ENCODE measurements at places on chromosomes 3 and 15.

DNA sequence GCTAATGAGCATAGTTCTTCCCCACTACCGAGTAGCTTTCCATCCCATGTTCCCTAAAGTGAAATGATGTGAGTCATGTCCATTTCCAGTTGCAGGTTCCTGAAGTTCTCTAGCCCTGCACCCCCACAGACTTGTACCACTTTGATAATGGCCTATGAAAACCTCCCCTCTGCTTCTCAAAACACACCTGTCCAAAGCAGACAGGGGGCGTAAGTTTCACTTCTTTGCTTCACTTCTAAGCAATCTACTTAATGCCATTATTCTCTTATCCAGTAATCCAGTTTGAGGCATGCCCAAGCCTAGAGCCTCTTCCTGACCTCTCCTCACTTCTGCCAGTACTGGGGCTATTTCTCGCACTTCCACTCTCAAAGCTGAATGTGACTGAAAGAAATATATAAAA, 305.1 kb downstream of the IGSF11 start:
- H3K27ac ChIP-seq, result no peak overlapping the region
- H3K36me3 ChIP-seq, result no peaks in the 10 kb centered on the region
- DNase-seq, result no peak
- no peak overlapping the region for H3K4me3 ChIP-seq

GRCh38 chr3:48236531-48236930, 4.4 kb upstream of the ZNF589 start:
- DNase-seq, result no peak
- H3K27ac ChIP-seq, result no peak overlapping the region

DNA sequence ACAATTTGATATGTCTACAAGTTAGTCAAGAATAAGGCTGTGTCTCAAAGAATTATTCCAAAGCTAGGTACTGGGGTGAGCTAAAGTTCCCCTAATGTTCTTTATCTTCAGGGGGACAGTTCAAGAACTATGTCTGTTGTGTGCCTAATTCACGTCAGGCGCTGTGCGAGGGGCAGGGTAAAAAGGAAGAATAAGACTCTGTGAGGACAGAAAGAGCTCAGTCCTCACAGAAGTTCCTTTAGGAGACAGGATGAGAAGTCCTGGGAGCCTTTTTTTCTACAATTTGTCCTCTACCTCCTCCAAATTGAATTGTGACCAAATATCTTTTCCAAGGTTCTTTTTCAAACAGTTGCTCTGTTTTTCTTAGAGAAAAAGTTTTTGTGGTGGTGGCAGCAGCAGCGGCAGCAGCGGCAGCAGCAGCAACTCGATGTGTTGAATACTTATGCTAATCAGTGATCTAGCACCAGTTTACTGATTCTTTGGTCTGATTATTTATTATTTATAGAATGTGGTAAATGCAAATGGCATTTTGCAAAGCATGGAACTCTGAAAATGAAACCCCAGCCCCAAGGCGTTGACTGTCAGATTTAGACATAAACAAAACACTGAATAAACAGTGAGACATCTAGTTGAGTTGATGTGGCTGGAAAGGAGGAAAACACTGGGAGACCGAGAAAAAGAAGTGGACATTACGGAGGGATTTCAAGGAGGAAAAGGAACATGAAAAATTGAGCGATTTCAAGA, 88.6 kb downstream of the GTPBP8 start:
- no peaks in the 10 kb centered on the region for H3K36me3 ChIP-seq
- H3K27ac ChIP-seq, result peak overlapping the region; percentile 26
- H3K4me3 ChIP-seq, result no peak overlapping the region
- no peaks in the 10 kb centered on the region for H3K4me1 ChIP-seq

DNA sequence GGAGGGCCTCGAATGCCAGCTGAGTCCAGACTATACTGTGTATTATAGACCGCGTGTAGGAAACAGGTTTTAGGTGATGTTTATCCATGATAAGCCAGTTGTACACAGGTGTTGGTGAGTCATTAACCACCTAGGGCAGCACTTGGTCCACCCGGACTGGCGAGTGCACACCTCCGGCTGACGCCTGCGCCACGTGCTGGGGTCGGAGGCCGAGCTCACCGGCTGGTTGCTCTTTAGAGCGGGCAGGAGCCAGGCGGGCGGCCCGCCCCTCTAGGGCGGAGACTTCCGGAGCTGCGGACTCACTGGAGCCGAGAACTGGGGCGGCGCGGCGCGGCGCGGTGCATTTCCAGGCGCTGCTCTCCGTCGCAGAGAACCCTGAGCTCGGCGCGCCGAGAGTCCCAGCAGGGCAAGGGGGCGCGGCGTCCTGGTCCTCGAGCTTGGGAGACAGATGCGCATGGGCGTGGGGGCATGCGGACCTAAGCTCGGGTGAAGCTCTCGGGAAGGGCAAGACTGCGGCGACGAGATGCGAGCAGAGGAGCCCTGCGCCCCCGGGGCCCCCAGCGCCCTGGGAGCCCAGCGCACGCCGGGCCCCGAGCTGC, at the start of gene ESYT3:
ESYT3 (plus strand) TSS at position 341 of the 599 bp plus-strand sequence; CDS start at position 524, 183 bp downstream.
- no peaks in the 10 kb centered on the region for H3K4me1 ChIP-seq
- peak; percentile 65 for DNase-seq
- peak within 1 kb of the TSS; percentile 48 for H3K4me3 ChIP-seq
- no peaks in the 10 kb centered on the region for H3K36me3 ChIP-seq

GRCh38 chr3:161409069-161409468, 37.8 kb upstream of the SPTSSB start:
- H3K4me3 ChIP-seq, result no peak overlapping the region
- no peak for DNase-seq
- H3K27ac ChIP-seq, result no peak overlapping the region
- H3K36me3 ChIP-seq, result no peaks in the 10 kb centered on the region

All from heart left ventricle (tissue), 16 donors.